Smooth muscle cell of the umbilical artery (primary cell): ENCODE measurements at places on chromosomes 4 and X. TPM values are rescaled to one million over a fixed set of nuclear protein-coding genes. Genes with fewer than 3 reads are reported as not detected.

MAGEA3 gene
- not detected in 2 replicates for total RNA-seq

GSPT2 gene
- total RNA-seq = 4.8 and 8.4 TPM in 2 replicates

ETDB gene
- total RNA-seq = not detected in 2 replicates

SYTL4 gene
- 6.7 and 35.9 TPM in 2 replicates for total RNA-seq

TMEM35A gene
- total RNA-seq = 4.2 and 10.1 TPM in 2 replicates

KLB gene
- total RNA-seq = not detected in 2 replicates

CSN3 gene
- not detected in 2 replicates for total RNA-seq

ATOH1 gene
- total RNA-seq = not detected in 2 replicates

ETFDH gene
- 17.9 and 26.4 TPM in 2 replicates for total RNA-seq

TCEAL3 gene
- total RNA-seq = 15.8 and 16.3 TPM in 2 replicates

ASB9 gene
- 1.2 TPM in 2 replicates for total RNA-seq

CT45A5 gene
- total RNA-seq = not detected in 2 replicates

MAOA gene
- 2.1 and 3.9 TPM in 2 replicates for total RNA-seq

LDB2 gene
- total RNA-seq = 3.3 and 4.8 TPM in 2 replicates

MAOB gene
- total RNA-seq = 0.09 TPM in 1 of 2 replicates, not detected in the other

UCP1 gene
- not detected in 2 replicates for total RNA-seq

GJB1 gene
- not detected in 2 replicates for total RNA-seq

WFS1 gene
- total RNA-seq = 36.2 and 36.8 TPM in 2 replicates

PAGE5 gene
- not detected in 2 replicates for total RNA-seq

PPBP gene
- not detected in 2 replicates for total RNA-seq

AMOT gene
- total RNA-seq = 5.0 and 8.2 TPM in 2 replicates

RENBP gene
- total RNA-seq = 2.1 and 5.0 TPM in 2 replicates

TACR3 gene
- not detected in 2 replicates for total RNA-seq

GLRA3 gene
- total RNA-seq = not detected in 2 replicates

APOOL gene
- 7.1 and 19.1 TPM in 2 replicates for total RNA-seq

NEXMIF gene
- total RNA-seq = under 0.01 TPM in 2 replicates

TMSB15A gene
- 2.4 and 6.9 TPM in 2 replicates for total RNA-seq

MAGEC1 gene
- total RNA-seq = not detected in 2 replicates

MAGEA2B gene
- total RNA-seq = not detected in 2 replicates

DSPP gene
- total RNA-seq = not detected in 2 replicates

OPRPN gene
- total RNA-seq = not detected in 2 replicates

SSX4 gene
- not detected in 2 replicates for total RNA-seq

PDGFRA gene
- 82.1 and 263 TPM in 2 replicates for total RNA-seq

RBMXL3 gene
- not detected in 2 replicates for total RNA-seq

N4BP2 gene
- total RNA-seq = 4.8 and 7.8 TPM in 2 replicates

CSN2 gene
- total RNA-seq = not detected in 2 replicates

PALLD gene
- 213 and 236 TPM in 2 replicates for total RNA-seq

C4orf54 gene
- under 0.01 TPM in 1 of 2 replicates, not detected in the other for total RNA-seq

IGSF1 gene
- total RNA-seq = 0.14 TPM in 1 of 2 replicates, not detected in the other

S100G gene
- not detected in 2 replicates for total RNA-seq

TEX13D gene
- not detected in 2 replicates for total RNA-seq

CEP135 gene
- total RNA-seq = 8.3 and 11.2 TPM in 2 replicates

THAP9 gene
- total RNA-seq = 5.0 and 5.1 TPM in 2 replicates

ZBED1 gene
- total RNA-seq = 27.9 and 44.9 TPM in 2 replicates

UGT2B11 gene
- not detected in 2 replicates for total RNA-seq

PNMA3 gene
- total RNA-seq = 0.09 and 0.89 TPM in 2 replicates

MAGEB10 gene
- total RNA-seq = not detected in 2 replicates

GCNA gene
- total RNA-seq = 3.0 and 3.3 TPM in 2 replicates

MTMR8 gene
- not detected in 2 replicates for total RNA-seq
